ENCODE measurements at places on chromosomes 4 and X. TPM values are rescaled to one million over a fixed set of nuclear protein-coding genes. Genes with fewer than 3 reads are reported as not detected.

GRCh38 chr4:183971929-183972490 lies 66.9 kb downstream of the STOX2 start:
- DNase-seq = no peak

DNA sequence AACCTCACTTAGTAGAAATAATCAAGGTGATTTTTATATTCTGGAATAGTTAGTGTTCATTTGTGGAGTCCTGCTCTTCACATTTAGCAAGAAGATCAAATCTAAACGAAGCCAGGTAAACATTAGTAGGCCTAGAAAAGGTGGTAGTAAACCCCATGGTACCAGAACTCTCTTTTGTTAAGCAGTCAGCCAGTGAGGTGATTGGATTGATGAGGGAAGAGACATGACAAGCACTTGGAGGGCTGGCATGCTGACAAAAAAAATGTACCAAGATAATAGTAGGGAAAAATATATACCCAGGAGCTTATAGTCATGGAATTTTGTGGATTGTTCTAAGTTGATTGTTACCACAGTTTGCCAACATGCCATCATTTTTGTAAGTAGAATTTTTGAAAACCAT lies 163.8 kb downstream of the BANK1 start:
- no peak for DNase-seq

C4orf50 gene
- 0.05 TPM for total RNA-seq

MAGEA1 gene
- not detected for total RNA-seq

ABLIM2 gene
- total RNA-seq = 0.74 TPM

- DNase-seq = no peak
Observed at GRCh38 chr4:4821577-4821976, 37.9 kb upstream of the MSX1 start.

Data from endothelial cell (in vitro differentiated cells).